ENCODE measurements at places on chromosomes 3 and 15.
A peak's percentile ranks its signal among the peaks of the same experiment; 100 is the strongest.

DNA sequence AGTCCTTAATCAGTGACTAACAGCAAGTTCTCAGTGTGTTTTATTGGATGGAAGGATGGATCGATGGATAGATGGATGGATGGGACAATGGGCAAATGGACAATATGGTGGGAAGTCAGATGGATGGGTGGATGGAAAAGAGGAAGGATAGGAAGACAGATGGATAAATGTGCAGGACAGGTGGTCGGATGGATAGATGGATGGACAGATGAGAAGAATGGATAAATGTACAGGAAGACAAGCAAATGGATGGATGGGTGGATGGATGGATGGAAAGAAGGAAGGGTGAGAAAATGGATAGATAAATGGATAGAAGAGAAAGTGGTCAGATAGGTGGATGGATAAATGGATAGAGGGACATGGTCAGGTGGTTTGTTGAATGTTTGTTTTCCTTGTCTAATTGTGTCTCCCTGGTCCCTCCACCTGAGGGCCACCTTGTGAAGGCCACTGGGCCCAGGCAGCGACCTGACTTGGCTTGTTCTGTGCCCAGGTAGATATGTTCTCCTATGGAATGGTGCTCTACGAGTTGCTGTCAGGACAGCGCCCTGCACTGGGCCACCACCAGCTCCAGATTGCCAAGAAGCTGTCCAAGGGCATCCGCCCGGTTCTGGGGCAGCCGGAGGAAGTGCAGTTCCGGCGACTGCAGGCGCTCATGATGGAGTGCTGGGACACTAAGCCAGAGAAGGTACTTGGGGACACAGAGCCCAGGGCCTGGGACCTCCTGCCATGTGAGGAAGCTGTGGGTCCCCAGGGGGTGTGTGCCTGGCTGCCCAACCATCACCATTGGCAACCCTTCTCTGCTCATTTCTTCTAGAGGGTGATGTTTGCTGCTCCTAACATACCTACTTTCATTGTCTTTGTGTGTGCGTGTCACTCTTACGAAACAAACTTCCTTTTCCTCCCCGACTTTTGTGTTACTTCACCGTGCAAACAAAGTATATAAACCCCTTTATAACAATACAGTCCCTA, 137.5 kb downstream of the LRRK1 start:
- peak; percentile 49 for DNase-seq

- no peak for DNase-seq
Observed at GRCh38 chr3:145942052-145942451, 218.9 kb downstream of the PLOD2 start.

GRCh38 chr3:18725668-18726407, 300.7 kb upstream of the SATB1 start:
- no peak for DNase-seq

GRCh38 chr3:10693457-10693856, 122.6 kb upstream of the SLC6A11 start:
- no peak for DNase-seq

DNA sequence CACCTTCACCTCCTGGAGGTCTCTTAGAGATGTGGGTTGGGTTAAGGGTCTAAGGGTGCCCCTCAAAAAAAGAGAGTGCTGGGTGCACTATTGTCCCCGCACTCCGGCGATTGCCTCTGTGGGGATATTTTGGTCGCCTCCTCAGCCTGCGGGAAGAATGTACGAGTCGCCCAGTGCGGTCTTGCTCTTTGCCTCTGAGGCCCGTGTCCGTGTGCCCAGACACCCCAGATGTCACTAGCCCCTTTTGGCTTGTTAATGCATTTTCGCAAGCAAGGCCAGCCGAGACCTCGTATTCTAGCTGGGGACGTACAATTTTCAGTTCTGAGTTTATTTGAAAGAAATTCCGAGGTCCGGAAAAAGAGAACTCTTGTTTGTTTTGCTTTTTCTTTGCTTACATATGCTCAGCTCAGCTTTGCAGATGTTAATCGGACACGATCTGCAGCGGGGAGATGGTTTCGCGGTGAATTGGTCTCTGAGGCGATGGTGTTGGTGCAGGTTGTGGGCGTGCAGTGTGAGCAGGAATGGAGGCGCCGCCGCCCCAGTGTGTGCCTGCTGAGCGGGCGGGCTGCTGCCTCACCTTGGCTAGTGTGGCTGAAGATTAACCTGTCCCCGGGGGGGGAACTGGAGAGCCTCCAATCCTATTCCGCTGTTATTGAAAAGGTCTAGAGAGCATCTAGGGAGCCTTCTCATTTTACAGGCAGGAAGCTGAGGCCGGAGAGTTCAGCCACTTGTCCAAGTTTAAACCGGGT, 1.4 kb downstream of the ST6GAL1 start:
- no peak for DNase-seq

DNA sequence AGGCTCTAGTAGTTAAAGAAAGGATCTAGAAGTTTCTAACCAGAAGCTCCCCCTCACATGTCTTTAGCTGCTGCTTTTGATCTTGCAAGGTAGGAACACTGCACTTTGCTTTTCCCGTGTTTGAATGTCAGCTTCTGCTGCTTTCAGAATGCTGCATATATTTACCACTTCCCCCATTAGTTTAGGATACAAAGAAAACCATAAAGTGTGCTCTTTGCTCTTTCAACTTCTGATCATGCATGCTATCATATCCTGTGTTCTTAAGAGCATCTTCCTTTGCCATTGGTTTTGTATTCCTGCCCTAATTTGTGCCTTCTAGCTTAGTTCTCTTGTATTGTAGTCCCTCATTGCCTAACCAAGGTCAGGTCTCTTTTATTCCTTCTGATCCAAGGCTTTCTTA, 43.3 kb downstream of the ZNF609 start:
- no peak for DNase-seq

- no peak for DNase-seq
Observed at GRCh38 chr3:28042707-28043106, 198.7 kb upstream of the CMC1 start.

GRCh38 chr3:33186524-33187367, 31.9 kb downstream of the SUSD5 start:
- no peak for DNase-seq

GRCh38 chr3:13419505-13420044, 547 bp downstream of the NUP210 start:
- DNase-seq, result peak; percentile 70

DNA sequence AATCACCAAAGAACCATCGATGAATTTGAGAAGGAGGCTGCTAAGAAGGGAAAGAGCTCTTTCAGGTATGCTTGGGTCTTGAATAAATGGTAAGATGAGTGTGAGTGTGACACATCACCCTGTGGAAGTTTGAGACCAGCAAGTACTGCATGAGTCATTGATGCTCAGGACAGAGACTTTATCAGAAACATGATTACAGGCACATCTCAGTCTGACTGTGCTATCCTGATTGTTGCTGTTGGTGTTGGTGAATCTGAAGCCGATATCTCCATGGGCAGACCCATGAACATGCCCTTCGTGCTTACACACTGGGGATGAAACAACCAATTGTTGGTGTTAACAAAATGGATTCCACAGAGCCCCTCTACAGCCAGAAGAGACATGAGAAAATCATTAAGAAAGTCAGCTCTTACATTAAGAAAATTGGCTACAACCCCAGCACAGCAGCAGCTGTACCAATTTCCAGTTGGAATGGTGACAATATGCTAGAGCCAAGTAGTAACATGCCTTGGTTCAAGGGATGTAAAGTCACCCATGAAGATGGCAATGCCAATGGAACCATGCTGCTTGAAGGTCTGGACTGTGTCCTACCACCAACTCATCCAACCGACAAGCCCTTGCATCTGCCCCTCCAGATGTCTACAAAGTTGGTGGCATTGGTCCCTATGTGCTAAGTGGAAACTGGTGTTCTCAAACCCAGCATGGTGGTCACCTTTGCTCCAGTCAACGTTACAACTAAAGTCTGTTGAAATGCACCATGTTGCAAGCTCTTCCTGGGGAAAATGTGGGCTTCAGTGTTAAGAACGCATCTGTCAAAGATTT, 20.5 kb downstream of the TM4SF4 start:
- no peak for DNase-seq

DNA sequence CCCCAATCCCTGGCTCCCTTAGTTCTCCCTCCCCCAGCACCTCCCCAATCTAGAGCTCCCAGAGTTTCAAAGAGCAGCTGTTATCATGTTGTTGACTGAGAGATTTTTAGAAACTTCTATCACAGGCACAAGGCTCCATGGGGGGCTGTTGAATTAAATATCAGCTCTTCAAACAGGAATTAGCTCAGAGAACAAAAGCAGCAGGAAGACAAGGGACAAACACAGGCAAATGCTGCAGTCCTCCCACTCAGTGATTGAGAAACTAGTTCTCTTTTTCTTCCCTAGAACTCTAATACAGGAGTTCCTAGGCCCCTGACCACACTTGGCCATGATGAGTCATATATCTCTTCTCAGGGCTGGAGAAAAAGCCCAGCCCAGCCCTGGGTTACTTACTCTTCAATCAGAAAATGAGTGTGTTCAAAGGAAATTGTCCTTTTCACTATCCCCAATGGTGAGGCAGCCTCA, 262.1 kb downstream of the IGSF11 start:
- peak; percentile 64 for DNase-seq

- DNase-seq, result no peak
Observed at GRCh38 chr15:86834115-86834863, 754.6 kb downstream of the AGBL1 start.

DNA sequence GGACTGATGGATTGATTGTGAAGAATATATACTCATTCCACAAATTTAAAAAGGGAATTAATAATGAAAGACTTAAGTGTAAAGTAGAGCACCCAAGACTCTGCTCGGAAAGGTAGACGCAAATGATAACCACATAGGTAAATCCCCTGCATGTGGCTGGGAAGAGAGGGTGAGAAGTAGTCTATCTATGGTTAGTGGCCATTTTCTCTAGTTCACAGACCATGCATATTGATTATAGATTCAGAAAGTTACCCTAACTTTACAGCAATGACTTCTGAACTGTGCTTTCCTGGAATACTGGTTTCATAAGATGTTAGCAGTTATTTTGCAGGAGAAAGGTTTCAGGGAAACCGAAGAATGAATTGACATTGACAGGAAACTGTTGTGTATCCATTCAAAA, 51.7 kb downstream of the CASR start:
- DNase-seq, result no peak

- no peak for DNase-seq
Observed at GRCh38 chr3:173548261-173548660, 150.7 kb downstream of the NLGN1 start.

DNA sequence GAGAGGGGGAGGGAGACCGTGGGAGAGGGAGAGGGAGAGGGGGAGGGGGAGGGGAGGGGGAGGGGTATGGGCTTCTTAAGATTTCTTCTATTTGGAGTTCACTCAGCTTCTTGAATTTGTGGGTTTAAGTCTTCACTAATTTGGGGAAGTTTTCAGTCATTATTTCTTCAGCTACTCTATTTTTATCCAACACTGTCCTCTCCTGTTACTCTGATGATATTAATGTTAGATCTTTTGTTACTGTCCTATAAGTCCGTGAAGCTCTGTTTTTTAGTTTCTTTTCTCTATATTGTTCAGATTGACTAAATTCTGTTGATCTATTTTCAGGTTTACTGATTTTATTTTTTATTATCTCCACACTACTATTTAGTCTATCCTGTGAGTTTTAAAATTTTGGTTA, 351.5 kb upstream of the TPM1 start:
- no peak for DNase-seq

- no peak for DNase-seq
Observed at GRCh38 chr3:124512881-124513609, 217.2 kb upstream of the UMPS start.

GRCh38 chr3:150149651-150150051, 179.0 kb upstream of the PFN2 start:
- no peak for DNase-seq

GRCh38 chr3:181369637-181370036, 342.1 kb upstream of the SOX2 start:
- peak; percentile 59 for DNase-seq

GRCh38 chr15:47929138-47929803, 191.5 kb upstream of the SLC24A5 start:
- DNase-seq, result no peak

DNA sequence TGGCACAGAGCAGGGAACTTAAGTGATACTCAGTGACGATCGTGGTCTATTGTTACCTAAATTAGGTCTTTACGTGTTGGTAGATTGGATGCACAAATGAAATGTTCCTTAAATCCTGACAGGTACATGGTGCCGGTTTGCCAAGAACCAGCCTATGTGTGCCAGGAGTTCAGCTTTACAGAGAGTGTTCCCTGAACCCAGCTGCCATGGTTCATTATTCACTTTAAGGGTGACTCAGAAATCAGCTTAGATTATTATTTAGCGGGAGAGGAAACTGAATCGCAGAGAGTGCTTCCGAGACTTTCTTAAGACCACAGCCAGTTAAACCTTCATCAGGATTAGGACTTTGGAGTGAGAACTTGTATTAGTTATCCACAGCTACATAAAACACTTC, 21.5 kb downstream of the FAM43A start:
- DNase-seq, result no peak

DNA sequence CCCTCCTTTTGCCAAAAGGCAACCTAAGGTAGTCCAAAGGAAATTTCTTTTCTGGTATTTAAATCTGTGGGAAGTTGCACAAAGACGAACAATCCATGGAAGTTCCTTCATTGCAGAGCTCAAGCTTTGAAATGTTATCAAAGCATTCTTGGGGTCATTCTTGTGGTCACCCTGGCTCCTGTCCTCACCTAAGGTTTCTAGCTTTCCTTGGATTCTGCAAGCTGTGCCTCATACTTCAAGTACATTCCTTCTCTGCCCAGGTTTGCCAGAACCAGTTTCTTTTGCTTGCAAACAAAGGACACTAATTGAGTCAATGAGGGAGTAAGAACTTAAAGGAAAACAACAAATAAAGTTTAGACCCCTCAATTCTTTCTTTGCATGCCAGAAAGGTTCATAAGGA, 329.8 kb upstream of the PDZRN3 start:
- peak; percentile 90 for DNase-seq

GRCh38 chr3:182909318-182910040, 70.9 kb downstream of the DCUN1D1 start:
- no peak for DNase-seq

DNA sequence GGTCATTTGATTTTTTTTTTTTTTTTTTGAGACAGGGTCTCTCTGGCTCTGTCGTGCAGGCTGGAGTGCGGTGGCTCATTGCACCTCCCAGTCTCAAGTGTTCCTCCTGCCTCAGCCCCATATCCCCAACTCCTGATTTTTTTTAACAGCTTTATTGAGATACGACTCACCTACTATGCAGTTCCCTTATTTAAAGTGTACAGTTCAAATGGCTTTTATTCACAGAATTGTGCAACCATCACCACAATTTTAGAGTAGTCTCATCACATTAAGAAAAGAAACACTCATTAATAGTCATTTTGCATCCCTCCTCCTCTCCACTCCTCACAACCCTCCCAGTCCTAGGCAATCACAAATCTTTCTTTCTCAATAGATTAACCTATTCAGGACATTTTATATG, 1.9 kb upstream of the TRA2B start:
- DNase-seq, result no peak

DNA sequence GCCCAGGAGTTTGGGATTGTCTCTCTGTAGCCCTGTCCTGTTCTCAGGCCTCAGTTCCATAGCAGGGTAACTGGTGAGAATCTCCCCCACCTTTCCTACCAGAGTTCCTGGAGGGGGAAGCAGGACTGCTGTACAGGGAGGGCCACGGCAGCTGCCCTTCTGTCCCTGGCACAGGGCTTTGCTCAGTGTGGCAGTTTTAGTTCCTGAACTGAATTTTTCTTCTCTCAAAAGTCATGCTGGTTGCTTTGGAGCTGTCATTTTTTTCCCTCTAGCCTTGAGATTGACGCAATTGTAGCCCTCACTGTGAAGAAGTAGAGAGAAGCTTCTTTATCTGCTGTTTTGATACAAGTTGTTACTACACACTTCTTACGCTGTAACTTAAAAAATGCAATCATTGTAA, 55.5 kb downstream of the TPRG1 start:
- no peak for DNase-seq
